NCI-H345 (cell line): ENCODE measurements at places on chromosomes 1 and 21.

- no peak for DNase-seq
Observed at GRCh38 chr1:229848752-229849677, 218.0 kb upstream of the GALNT2 start.

DNA sequence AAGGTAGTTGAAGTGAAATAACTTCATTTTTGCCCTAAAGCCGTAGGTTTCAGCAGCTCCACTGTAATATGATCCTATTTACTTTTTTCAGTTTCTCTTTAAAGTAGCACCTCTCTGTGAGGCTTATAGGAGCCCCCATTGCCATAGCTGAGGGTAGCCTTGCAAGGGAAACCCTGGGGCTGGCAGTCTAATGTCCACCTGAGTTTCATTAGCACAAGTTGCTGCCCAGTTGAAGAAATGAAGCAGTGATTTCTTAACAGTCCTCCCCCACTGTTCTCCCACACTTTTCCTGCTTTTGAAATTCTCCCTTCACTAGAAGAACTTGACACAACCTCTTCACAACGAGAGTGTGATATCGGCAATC, 1.5 kb downstream of the HMCN1 start:
- DNase-seq = no peak

- DNase-seq = peak; percentile 78
Observed at GRCh38 chr1:52842643-52843310, at the start of gene ZYG11A. Gene ZYG11A (plus strand): TSS chr1:52842760. CDS start chr1:52842884, 124 bp downstream.

- no peak for DNase-seq
Observed at GRCh38 chr1:107795441-107795840, 169.5 kb downstream of the VAV3 start.

GRCh38 chr21:39108291-39109162, 74.7 kb downstream of the PSMG1 start:
- DNase-seq = no peak

DNA sequence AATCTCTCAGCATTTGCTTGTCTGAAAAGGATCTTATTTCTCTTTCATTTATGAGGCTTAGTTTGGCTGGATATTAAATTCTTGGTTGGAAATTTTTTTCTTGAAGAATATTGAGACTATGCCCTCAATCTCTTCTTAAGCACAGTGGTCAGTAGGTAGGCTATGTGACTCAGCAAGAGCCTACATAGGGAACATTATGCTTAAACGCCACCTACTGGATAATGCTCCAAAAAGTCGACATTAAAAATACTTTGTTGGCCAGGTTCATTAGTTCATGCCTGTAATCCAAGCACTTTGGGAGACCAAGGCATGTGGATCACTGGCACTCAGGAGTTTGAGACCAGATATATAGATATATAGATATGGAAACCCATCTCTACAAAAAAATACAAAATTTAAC, 678.0 kb upstream of the USP24 start:
- no peak for DNase-seq
